GM12891 (cell line): ENCODE measurements at places on chromosomes 7 and 10.

DNA sequence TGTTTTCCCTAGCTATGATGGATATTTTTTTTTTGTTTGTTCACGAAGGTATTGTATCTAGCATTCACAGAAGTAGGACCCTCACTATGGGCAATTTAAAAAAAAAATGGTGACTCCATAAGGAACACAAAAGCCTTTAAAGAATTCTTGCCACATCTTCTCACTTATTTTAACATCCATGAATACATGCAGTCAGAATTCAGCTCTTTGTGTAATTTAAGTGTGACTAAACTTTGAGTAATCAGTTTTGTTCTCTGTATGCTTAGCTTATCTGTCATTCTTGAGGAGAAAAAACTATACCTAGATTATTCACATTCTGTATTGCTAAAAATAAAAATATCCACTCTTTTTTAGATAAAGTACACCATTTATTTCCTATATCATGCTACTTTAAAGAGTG, 313.2 kb upstream of the KCND2 start:
- no peak for DNase-seq

DNA sequence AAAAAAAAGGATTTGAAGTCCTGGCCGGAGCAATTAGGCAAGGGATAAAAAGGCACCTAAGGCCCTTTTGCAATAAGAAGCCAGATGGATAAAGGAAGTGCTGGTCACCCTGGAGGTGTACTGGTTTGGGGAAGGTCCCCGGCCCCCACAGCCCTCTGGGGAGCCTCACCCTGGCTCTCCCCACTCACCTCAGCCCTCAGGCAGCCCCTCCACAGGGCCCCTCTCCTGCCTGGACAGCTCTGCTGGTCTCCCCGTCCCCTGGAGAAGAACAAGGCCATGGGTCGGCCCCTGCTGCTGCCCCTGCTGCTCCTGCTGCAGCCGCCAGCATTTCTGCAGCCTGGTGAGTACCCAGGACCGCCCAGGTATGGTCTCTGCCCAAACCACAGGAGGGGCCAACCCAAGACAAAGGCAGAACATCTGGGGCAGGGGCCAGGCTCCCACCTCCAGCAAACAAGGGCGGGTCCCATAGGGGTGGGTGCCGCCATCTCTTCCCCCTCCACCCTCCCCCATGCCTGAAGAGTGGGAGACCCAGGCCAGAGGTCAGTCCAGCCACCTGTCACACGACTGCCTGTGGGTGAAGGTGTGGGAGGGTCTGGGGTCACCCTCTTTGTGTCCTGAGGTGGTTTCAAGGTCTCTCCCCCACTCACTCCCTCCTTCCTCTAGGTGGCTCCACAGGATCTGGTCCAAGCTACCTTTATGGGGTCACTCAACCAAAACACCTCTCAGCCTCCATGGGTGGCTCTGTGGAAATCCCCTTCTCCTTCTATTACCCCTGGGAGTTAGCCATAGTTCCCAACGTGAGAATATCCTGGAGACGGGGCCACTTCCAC, at the start of gene PILRB:
PILRB (plus strand) TSS at position 91 of the 830 bp plus-strand sequence; CDS start at position 277, 186 bp downstream.
- no peak for DNase-seq

- DNase-seq, result no peak
These were observed 167.9 kb downstream of the NEURL1 start for GRCh38 chr10:103661198-103661950.

DNA sequence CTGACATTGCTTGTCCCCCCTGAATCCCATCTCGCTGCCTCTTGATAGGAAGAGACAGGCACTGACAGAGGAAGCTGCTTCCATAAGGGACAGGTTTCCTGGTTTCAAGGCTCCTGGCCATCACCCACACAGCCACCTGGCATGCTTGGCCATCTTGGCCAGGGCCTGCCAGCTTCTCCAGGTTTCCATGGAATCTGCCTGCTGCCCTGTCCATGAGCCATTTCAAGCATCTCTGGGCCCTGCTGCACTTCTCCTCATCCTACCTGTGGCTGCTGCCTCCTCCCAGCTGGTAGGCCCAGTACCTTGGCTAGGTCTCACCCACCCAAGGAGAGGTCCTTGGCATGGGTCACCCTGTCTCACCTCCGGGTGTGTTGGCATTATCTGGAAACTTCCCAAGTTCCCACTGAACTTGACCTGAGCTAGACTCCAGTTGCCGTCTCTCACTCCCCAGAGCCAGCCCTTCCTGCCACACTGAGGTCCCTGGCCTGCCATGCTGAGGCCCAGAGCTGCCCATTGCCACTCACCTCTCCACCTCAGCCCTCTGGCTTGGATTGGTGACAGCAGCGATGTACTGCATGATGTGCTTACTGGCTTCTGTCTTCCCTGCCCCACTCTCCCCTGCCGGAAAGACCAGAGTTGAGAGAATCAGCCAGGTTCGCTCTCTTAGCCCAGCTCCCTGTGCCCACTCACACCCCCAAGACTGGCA, 2.6 kb downstream of the MYO1G start:
- no peak for DNase-seq

DNA sequence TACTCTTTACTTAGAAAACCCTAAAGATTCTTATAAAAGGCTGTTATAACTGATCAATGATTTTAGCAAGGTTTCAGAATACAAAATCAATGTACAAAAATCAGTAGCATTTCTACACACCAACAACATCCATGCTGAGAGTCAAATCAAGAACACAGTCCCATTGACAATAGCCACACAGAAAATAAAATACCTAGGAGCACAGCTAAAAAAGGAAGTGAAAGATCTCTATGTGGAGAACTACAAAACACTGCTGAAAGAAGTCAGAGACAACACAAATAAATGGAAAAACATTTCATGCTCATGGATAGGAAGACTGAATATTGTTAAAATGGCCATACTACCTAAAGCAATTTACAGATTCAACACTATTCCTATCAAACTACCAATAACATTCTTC, 427.0 kb downstream of the KCNMA1 start:
- DNase-seq, result no peak

- DNase-seq, result no peak
These were observed 420.4 kb downstream of the DNAJB6 start for GRCh38 chr7:157757211-157757610.

- no peak for DNase-seq
These were observed 21.1 kb downstream of the MICALL2 start for GRCh38 chr7:1438208-1438607.

DNA sequence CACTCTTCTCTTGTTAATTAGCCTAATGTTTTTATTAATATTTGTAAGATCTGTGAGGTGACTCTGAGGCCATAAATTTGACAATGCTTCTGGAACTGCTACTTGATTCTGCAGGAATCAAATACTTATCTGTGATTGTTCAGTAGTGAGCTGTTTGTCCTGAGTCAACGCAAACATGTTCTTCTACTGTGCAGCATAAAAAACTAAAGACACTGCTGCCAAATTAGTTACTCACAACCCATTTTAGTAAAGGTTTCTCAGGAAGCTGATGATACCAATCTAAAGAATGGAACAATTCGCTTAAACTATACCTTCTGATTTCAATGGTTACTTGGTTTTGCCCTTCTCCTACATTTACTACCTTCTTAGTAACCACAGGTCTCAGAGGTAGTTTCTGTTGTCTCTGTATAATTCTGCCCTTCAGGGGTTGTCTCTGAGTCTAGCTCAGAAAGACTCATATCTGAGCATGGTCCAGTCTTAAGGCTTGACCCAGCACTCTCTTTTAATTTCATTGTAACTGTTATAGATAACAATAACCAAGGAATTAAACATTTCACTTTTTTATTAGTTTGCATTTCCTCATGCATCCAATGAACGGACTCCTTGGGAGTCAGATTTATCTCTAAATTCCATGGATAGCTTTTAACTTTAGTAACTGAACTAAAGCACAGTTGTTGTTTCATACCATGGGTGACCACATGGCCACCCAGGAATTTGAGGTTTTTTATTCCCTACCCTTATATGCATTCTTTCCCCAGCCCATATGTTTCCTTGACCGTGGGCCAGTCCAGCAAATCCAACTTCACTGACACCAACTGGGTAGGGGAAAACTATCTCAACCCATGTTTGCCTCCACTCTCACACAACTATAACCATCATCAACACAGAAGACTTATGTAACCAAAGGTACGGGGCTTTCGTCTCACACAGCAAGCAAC, 309.5 kb upstream of the TEX47 start:
- no peak for DNase-seq

- DNase-seq, result no peak
These were observed 1126.3 kb downstream of the SORCS1 start for GRCh38 chr10:106038246-106038645.

- DNase-seq, result no peak
These were observed 85.0 kb downstream of the EMX2 start for GRCh38 chr10:117627561-117627960.

- no peak for DNase-seq
These were observed 28.1 kb upstream of the LRRC4 start for GRCh38 chr7:128059143-128059988.

DNA sequence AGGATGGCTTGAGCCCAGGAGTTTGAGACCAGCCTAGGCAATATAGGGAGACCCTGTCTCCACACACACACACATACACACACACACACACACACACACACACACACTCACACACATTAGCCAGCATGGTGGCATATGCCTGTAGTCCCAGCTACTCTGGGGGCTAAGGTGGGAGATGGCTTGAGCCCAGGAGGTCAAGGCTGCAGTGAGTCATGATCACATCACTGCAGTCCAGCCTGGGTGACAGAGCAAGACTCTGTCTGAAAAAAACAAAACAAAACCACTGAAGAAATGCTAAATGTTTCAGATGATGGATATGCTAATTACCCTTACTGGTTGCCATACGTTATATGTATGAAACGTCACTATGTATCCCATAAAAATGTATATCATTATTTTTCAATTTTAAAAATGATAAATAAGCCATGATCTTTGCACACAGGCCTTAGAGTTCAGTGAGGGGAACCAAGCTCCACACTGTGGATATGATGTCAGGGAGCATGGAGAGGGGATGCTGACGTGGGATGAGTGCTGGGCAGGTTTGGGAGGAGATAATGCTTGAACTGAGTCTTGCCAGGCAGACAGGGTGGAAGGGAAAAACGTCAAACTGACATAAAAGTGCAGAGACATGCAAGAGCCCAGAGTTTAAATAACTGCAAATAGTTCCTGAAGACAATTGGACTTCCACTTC, 45.9 kb upstream of the ARHGAP12 start:
- no peak for DNase-seq

GRCh38 chr7:73970801-73971229, 57.2 kb upstream of the ELN start:
- no peak for DNase-seq

DNA sequence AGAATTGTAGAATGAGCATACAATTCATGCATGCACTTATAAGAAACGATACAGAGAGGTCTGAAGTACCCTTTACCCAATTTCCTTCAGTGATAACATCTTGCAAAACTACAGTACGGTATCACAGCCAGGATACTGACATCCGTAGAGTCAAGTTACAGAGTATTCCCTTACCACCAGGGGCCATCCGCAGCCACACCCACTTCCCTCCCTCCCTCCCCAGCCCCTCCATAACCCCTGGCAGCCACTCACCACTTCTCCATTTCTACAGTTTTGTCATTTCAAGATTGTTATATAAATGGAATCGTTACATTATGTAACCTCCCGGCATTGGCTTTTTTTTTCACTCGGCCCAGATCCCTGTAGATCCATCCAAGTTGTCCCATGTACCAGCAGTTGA, 113.6 kb upstream of the RET start:
- DNase-seq, result no peak

DNA sequence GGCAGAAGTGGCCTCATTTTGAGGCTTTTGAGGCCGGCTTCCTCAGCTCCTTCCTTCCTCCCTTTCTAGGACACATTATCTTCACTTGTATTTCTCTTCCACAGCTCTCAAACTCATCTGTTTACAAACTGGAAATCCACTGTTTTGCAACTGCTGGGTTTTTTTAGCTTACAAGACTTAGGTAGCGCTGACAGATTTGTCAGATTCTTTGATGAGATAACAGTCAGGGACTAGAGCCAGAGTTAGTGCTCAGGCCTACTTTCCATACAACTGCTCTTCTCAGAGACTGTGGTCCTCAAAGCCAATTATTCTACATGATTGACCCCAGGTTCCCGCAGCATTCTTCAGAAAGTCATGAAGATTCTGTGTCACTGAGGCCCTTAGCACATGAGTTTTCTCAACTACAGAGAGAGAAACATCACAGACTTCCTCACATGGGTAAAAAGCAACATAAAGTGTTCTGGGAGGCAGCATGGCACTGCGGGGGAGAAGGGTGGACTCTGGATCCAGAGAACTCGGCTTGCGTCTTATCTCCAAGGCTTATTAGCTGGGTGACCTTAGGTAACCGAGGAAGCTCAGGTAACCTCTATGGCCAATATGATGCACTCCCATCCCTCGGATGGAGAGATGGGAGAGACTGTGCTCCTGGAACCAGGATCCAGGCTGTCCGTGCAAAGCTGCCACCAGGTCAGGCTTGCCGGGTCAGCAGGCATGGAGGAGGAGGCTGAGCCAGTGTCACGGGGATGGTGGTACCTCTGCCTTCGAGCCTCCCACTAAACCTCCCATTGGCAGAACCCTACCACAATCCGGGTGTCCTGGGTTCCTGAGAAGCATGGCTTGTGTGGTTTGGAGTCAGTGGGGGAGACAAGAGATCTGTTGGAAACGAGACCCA, 10.5 kb downstream of the DDC start:
- no peak for DNase-seq

DNA sequence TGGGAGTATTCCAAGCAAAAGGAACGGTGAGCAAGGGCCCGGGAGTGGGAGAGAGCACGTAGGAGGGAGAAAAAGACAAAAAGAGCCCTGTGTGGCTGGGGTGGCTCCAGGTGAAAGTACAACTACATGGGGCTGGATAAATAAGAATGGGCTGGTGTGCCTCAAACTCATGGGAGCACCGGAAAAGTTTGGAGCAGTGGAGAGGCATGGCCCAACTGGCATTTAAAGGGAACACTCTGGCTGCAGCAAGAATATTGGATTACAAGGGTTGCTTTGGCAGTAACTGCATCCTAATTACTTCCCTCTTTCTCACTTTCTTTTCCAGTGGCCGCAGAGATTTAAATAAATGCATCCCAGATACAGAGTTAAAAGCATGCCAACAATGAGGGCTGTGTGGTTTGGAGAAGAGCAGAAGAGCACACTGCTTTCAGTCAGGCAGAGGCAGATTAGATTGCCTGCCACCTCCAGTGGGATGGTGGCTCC, 39.1 kb upstream of the HERPUD2 start:
- DNase-seq, result no peak

DNA sequence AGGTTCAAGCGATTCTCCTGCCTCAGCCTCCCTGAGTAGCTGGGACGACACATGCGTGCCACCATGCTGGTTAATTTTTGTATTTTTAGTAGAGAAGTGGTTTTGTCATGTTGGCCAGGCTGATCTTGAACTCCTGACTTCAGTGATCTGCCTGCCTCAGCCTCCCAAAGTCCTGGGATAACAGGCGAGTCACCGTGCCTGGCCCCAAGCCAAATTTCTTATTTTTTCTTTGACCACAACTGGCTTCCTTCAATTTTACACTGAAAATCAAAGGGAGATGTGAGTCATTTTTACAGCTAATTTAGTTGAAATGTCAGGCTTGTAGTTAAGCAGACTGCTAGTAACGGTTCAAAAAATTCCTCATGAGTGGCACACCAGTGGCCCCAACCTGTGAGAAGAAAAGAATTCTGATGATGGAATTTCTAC, 7.8 kb downstream of the RNF216 start:
- DNase-seq, result no peak

- no peak for DNase-seq
These were observed 3.7 kb upstream of the MAPK8 start for GRCh38 chr10:48302515-48303476.

- no peak for DNase-seq
These were observed 397.8 kb upstream of the NRP1 start for GRCh38 chr10:33732161-33732680.
